Stimulated activated CD8-positive, alpha-beta memory T cell treated with anti-CD3 and anti-CD28 coated beads, Interleukin-4, amount 100 ng/mL, for 48 hours (primary cell): ENCODE measurements at places on chromosomes 16 and 17.

DNA sequence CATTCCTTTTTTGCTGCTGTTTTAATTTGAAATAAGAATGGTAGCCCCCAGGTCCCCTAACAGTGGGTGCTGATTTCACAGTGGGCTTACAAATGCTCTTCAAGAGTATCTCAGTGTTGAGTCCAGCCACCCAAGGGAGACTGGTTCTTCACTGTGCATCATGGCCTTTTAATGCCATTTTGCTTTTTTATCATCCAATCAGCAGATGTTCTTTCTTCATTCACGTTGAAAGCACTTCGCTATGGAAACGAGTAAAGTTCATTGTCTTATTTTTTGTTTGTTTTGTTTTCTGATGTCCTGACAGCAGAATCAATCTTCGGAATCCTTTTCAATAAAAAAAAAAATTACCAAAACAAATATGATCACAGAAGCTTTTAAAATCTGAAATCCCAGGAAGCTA, 429.0 kb downstream of the MAF start:
- no peak for DNase-seq

GRCh38 chr16:7545251-7545650, 212.6 kb downstream of the RBFOX1 start:
- DNase-seq = no peak

DNA sequence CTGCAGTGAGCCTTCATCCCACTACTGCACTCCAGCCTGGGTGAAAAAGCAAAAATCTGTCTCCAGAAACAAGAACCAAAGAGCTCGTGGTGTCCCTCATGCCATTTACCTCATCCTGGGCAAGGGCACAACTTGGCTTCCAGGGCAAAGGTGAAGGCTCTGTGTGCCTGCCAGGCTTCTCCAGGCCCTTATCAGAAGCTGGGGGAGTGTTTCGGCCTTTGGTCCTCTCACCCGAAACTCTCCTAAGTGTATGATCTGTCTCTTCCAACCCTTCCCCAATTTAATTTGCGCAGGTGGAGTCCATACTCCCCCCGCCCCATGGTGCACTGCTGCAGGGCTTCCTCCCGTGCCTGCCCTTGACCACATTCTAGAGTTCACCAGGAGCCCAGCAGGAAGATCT, 1.1 kb downstream of the CES2 start:
- no peak for DNase-seq

GRCh38 chr16:85473909-85474620, 139.1 kb upstream of the GSE1 start:
- no peak for DNase-seq

DNA sequence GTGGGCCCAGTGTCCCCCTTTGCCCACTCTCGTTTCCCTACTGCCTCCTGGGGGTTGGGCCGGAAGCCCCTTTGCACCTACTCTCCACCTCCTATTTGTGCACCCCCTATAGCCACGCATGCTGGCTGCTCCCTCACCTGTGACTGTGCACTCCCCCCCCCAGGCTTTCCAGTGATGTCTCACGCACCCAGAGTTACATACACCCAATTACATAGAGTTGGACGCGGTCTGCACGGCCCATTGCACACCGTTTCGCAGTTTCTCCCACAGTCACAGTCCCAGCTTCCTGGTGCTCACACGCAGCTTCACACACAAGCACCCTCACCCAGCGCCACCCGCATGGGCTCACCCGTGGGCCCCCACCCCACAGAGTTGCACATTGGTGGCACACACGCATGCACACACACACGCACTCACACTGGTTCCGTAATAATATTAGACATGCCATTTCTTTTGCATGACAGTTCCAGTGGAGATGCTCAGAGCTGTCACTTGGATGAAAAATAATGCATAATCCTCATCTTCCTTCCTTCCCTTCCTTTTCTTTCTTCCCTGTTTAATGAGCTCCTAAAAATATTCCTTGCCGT, 21.5 kb upstream of the C1QL1 start:
- DNase-seq = no peak

GRCh38 chr17:59483860-59484259, 81.5 kb upstream of the DHX40 start:
- DNase-seq = no peak

DNA sequence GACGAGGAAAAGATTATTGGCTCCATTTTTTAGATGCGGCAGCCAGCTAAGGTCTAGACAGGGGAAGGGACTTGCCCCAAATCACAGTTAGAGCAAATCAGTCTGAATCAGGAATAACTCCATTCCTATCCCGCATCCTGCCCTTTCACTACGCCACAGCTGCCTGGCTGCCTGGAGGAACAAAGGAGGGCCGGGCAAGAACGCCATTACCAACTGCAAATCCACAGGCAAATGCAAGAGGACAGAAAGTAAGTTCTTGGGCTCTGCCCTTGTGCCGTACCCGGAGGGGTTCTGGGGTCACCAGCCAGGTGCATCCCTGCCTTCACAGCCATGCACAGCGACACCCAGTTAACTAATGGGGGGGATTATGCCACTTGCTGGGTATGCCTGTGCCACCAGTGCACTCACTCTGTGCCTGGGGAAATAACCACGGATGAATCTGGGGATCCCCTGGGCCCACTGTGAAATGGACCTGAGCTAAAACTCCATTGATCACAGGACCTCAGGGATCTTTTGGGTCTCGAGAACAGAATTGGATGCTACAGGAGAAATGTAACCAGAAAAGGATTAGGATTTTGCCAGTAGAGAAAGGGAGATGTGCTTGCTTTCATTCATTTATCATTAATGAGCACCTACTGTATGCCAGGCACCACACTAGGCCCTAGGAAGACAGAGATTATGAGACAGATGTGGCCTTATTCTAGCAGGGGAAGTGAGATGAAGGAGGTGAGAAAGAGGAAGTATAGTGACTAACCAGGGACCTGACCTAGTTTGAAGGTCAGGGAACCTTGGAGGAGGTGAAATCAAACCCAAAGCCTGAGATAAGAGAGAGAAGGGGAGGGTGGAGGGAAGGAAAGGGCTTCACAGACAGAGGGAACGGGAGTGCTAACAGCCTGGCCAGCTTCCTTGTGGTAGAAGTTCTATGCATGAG, 17.7 kb downstream of the BCL7C start:
- DNase-seq = peak; percentile 46

DNA sequence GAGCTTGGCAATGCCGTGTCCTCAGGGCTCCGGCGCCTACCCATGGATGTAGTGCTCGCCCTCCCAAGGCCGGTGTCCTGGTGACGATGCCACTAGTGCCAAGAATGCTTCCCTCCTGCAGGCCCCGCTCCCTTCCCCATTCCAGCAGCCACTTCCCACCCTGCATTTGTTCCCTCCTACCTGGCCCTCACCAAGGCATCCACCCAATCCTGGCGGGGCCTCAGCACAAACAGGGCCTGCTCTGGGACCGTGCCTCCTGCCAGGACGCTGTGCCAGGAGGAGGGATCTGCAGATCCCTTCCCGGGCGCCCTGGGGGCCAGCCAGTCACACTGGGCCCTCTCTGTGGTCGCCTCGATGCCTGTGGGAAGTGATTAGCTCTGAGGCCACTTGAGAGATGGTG, 25.1 kb downstream of the ABR start:
- no peak for DNase-seq

- DNase-seq = no peak
Observed at GRCh38 chr16:58519707-58520106, 4.4 kb downstream of the SETD6 start.

- DNase-seq = no peak
Observed at GRCh38 chr17:48391444-48391843, 38.6 kb downstream of the SKAP1 start.

GRCh38 chr17:33381201-33381600, 88.1 kb upstream of the ASIC2 start:
- DNase-seq = no peak

DNA sequence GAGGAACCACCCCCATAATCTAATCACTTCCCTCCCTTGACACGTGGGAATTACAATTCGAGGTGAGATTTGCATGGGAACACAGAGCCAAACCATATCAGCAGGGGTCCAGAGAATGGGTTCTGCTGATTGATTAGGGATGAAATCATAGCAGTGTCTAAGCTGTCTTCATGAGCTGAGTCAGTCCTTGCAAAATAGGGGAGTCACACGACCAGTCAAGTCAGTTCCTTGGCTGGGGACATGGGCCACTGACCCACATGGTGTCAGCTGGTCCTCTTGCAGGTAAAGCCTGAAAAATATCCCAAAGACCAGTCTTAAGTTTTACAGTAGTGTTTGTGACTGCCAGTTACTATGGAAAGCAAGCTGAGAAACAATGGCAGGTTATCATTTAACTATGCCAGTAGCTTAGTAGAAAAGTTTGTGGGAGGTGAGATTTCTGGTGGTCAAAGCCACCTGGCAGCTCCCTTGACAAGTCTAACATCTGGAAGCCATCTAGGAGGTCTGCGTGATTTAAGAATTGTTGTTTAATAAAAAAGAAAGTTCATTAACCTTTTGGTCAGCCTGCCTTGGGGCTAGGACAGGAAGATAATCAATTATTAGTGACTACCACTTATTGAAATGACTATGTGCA, 15.7 kb upstream of the ATF7IP2 start:
- DNase-seq = no peak

DNA sequence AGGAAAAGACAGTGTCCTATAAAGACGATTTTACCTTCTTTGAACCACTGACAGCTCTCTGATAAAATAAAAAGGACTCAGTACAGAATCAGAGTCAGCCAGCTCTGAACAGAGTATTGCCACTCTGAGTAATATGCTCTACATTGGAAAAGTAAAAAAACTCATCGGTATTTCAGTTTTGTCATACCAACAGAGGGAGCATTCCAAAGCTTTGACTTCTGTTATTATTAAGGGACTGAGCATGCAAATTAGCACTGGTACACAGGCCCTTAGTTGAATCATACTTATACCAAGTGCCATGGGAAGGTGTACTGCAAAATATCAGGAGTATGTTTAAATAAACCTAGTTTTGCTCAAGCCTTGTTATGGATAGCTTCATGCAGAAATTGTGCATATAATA, 509.0 kb upstream of the KIF2B start:
- no peak for DNase-seq

DNA sequence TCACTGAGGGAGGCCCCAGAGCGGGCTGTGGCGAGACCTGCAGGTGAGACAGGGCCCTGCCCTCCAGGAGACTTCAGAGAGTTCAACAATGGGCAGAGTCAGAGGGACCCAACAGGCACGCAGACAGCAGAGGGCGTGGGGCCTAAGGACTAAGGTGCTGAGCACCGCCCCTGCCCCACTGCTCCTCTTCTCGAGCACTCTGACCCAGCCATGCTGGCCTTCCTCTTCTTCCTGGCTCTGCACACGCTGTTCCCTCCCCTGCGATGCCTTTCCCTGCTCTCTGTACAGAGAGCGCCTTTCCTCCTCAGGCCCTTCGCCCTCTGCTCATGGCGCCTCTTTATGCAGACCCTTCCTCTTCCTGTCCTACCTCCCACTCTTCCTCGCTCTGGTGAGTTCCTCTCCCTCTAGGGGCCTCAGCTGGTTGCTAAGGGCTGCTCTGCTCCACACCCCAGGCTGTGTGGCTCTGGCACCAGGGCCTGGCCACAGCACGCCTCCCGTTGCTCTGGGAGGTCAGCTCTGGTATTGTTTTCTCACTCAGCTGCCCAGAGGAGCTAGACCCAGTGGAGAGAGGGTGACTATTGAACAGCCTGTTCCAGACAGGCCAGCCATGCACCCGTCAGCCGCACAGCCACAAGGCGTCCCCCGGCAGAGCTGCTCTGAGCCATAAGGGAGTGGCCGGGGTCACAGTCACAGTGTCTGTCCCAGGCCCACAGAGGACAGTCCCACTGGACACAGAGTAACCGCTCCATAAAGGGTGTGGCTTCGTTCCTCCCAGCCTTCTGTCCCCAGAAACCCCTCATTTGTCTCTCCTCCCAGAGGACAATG, 13.6 kb upstream of the RASD1 start:
- DNase-seq = no peak

DNA sequence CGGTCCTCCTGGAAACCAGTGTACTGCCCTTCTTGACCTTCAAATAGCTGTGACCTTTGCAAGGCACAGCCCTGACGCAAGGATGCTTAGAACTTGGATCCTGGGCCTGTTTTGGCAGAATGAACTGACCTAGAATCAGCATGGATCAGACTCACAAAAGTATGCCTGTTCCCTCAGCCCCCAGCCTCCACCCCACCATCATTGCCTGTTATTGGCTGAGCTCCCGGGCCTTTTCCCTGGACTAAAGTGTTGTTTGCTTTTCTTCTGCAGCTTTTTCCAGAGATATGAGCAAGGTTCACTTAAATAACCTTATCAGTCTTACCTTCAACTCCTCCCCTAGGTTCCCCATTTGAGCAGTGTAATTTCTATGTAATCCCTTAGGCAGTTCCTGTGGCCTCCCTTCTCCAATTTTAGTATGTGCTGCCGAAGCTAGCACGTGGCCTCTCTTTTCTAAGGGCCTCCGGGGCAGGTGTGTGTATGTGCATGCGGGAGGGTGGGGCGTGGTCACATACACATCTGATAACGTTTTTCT, 347.4 kb downstream of the MAF start:
- DNase-seq = no peak

DNA sequence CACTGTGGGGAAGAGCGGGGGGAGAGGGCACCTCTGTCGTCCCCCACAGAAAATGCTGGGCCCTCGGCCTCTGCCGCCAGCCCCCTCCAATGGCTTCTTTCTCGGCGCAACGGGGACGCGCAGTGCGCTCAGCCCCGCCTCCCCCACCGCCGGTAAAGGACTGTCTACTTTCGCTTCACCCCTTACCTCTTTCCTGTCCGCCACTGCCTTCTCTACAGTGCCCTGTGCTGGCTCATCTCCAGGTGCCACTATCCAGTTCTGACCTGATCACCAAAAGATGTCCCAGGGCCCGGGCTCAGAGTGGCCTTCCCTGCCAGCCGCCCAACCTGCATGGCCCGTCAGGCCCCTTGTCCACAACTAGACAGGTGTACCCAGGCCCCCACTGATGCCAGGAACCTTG, 7.3 kb downstream of the ENDOV start:
- no peak for DNase-seq

- DNase-seq = no peak
Observed at GRCh38 chr17:57115916-57116315, 30.9 kb downstream of the AKAP1 start.

- DNase-seq = no peak
Observed at GRCh38 chr17:35923609-35924114, 6.9 kb downstream of the RDM1 start.

DNA sequence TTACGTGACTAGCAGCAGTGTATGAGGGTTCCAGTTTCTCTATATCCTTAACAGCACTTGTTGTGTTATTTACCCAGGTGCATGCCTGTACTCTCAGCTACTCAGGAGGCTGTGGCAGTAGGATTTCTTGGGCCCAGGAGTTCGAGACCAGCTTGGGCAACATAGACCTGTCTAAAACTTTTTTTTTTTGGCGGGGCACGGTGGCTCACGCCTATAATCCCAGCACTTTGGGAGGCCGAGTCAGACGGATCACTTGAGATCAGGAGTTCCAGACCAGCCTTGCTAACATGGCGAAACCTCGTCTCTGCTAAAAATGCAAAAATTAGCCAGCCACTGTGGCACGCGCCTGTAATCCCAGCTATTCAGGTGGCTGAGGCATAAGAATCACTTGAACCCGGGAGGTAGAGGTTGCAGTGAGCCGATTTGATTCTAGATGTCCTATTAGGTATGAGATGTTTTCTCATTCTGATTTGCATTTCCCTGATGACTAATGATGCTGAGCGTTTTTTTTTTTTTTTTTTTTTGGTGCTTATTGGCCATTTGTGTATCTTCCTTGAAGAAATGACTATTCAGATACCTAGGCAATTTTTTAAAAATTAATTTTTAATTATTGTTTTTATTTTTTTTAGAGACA, 13.4 kb downstream of the CASC3 start:
- no peak for DNase-seq

GRCh38 chr16:89242795-89243200, 25.3 kb downstream of the ZNF778 start:
- DNase-seq = no peak

- no peak for DNase-seq
Observed at GRCh38 chr16:55476625-55477533, 2.1 kb upstream of the MMP2 start.

GRCh38 chr16:1331712-1332617, 1.5 kb upstream of the BAIAP3 start:
- peak; percentile 58 for DNase-seq
